Psoas muscle (tissue), 8 donors: ENCODE measurements at places on chromosomes 16 and 17. TPM values are rescaled to one million over a fixed set of nuclear protein-coding genes. Genes with fewer than 3 reads are reported as not detected.
A peak's percentile ranks its signal among the peaks of the same experiment; 100 is the strongest.

DNA sequence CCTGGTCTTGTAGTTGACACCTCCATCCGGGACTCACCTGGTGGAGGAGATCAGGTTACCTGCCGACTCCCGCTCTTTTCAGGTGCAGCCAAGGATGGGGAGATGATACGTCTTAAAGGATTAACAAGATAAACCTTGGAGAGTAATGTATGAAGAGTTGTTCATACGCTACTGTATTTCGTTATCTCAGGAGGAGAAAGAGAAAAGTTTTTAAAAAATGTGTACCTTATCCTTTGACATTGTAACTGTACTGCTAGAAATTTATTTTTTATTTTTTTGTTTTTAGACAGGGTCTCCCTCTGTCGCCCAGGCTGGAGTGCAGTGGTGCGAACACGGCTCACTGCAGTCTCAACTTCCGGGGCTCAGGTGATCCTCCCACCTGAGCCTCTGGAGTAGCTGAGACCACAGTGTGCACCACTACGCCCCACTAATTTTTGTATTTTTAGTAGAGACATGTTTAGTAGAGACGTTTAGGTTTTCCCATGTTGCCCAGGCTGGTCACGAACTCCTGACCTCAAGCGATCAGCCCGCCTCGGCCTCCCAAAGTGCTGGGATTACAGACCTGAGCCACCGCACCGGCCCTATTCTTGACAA is 764 bp upstream of the SMURF2 start:
- H3K36me3 ChIP-seq: no peaks in the 10 kb centered on the region
- no peaks in the 10 kb centered on the region for H3K27me3 ChIP-seq
- H3K27ac ChIP-seq: no peak overlapping the region
- H3K4me3 ChIP-seq: peak overlapping the region; percentile 78

GRCh38 chr16:73280388-73280787 is 232.5 kb upstream of the ZFHX3 start:
- no peaks in the 10 kb centered on the region for H3K36me3 ChIP-seq
- no peaks in the 10 kb centered on the region for H3K4me1 ChIP-seq
- no peak for DNase-seq
- H3K27me3 ChIP-seq: no peaks in the 10 kb centered on the region

DNA sequence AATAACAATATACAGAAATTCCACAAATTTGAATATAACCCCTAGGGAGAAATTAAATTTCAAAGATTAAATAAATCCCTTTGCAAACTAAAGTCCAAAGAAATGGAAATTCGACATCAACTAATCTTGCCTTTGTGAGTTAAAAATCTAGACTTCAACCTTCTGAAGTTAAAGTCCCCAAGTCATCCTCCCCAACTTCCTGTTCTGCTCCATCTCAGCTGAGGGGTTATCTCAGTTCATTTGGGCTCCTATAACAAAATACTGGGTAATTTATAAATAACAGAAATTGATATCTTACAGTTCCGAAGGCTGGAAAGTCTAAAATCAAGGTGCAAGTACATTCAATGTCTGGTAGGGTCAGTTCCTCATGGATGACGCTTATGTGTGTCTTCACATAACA is 22.8 kb upstream of the KDM6B start:
- H3K36me3 ChIP-seq: no peaks in the 10 kb centered on the region
- no peak overlapping the region for H3K27ac ChIP-seq
- no peaks in the 10 kb centered on the region for H3K4me1 ChIP-seq
- DNase-seq: no peak

- H3K4me1 ChIP-seq: no peaks in the 10 kb centered on the region
- no peak for DNase-seq
- H3K27ac ChIP-seq: no peak overlapping the region
- H3K4me3 ChIP-seq: no peak overlapping the region
- no peaks in the 10 kb centered on the region for H3K36me3 ChIP-seq
- no peaks in the 10 kb centered on the region for H3K27me3 ChIP-seq
Measured at GRCh38 chr17:45031231-45032173, 19.9 kb downstream of the DCAKD start.

GRCh38 chr16:65070831-65071432 is 50.9 kb downstream of the CDH11 start:
- H3K4me3 ChIP-seq: peak overlapping the region; percentile 55
- H3K27ac ChIP-seq: peak overlapping the region; percentile 93
- no peaks in the 10 kb centered on the region for H3K36me3 ChIP-seq
- peaks cover 32% of the 10 kb centered on the region for H3K4me1 ChIP-seq
- peak; percentile 69 for DNase-seq

- no peaks in the 10 kb centered on the region for H3K27me3 ChIP-seq
- H3K36me3 ChIP-seq: no peaks in the 10 kb centered on the region
- no peak overlapping the region for H3K27ac ChIP-seq
Measured at GRCh38 chr16:84570739-84571403, 47.0 kb downstream of the COTL1 start.

DNA sequence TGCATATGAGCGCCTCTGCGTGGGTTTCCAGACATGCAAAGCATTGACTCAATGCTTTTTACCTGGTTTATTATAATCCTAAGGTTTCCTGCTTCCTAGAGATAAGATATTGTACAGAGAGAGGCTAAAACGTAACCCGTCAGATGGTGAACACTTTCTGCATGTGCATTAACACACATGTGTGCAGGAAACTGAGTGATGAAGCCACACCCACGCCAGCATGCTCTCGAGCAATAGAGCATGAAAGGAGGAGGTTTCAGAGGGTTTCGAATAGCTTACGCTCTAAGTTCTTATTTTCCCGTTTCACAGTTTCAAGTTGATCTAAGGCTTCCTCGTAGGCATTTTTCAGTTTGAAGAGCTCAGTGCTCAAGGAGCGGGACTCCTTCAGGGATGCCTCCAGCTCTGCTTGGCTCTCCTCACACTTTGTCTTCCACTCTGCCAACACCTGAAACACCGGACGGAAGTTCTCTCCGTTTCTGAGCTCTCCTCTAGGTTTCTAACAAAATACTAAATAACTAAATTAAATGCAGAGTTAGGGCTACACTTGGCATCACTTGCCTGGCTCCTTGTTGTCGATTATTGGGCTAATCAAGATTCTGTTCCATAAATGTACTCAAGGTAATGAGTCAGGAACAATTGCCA is 23.2 kb downstream of the MYH3 start:
- no peak overlapping the region for H3K4me3 ChIP-seq
- no peak overlapping the region for H3K27ac ChIP-seq
- no peaks in the 10 kb centered on the region for H3K4me1 ChIP-seq
- H3K36me3 ChIP-seq: peaks cover 89% of the 10 kb centered on the region

GRCh38 chr16:1987198-1987597 is 2.6 kb upstream of the SYNGR3 start:
- no peak for DNase-seq
- H3K4me3 ChIP-seq: no peak overlapping the region
- peaks cover 24% of the 10 kb centered on the region for H3K36me3 ChIP-seq
- no peak overlapping the region for H3K27ac ChIP-seq
- peaks cover 32% of the 10 kb centered on the region for H3K4me1 ChIP-seq

Gene NEUROD2
- not detected for total RNA-seq

Gene TSPAN10
- total RNA-seq: 0.67 TPM

Gene TAT
- total RNA-seq: not detected

Gene SLC16A11
- not detected for total RNA-seq
